Stimulated activated CD4-positive, alpha-beta T cell treated with anti-CD3 and anti-CD28 coated beads, Interleukin-1b, Interleukin-23, amount 100 ng/mL, for 48 hours (primary cell): ENCODE measurements at places on chromosomes 11 and 22.

DNA sequence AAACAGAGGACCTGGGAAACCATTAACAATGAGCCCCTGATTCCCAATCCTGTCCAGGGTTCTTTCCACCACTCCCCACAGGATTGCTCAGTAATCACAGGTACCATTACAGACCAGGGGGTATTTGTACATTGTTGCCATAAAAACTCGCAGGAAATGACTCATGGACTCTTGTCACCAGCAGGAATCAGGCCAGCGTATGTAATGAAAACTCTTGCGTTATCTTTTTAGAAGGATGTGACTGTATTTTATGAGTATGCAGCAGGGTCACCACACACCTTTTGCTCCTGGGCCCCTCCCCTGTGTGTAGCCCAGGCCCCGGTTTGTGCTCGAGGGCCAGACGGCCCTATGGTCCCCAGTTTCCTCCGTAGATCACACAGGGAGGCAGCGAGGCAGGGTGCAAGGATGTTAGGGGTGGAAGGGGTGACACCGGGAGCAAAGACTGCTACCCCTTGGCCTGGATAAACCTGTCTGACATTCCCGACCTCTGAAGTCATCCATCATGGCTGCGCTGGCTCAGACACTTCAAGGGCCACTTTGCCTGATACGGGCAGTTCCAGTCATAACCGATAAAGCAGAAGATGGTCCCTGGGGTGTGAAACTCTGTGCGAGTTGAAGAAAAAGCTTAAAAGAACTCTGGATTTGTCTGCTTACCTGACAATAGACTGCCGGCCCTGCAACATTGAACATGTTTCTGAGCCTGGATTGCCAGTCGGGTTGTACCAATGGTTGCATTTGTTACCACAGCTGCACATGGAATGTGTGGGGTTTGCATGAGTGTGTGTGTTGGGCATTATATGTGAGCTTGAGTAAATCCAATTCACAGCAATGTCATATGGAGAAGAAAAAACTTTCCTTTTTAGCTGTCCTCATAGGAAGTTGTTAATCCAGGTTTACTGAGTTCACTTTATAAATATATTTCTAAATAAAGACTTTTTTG lies 56.9 kb downstream of the MICAL2 start:
- DNase-seq, result peak; percentile 59

GRCh38 chr11:34268906-34269430 lies 88.8 kb downstream of the ABTB2 start:
- no peak for DNase-seq

- DNase-seq, result no peak
Observed at GRCh38 chr22:31806751-31807150, 52.9 kb downstream of the DEPDC5 start.

DNA sequence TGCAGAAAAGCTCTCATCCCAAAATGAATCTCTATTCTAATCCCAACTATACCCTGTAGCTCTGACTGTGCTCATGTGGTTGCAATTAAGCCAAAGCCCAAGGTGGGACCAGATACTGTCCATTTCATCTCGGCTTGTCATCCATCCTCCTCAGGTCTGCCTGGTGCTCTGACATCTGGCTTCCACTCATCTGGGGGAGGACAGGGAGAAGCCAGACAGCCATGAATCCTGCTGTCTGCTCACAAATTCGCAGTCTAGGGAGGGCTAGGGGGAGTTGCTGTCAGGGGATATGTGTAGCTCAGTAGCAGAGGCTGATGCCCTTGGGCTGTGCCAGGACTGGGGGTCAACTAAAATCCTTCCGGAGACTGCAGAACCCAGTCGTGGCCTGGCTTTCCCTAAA lies 167.1 kb downstream of the ETS1 start:
- DNase-seq, result no peak

DNA sequence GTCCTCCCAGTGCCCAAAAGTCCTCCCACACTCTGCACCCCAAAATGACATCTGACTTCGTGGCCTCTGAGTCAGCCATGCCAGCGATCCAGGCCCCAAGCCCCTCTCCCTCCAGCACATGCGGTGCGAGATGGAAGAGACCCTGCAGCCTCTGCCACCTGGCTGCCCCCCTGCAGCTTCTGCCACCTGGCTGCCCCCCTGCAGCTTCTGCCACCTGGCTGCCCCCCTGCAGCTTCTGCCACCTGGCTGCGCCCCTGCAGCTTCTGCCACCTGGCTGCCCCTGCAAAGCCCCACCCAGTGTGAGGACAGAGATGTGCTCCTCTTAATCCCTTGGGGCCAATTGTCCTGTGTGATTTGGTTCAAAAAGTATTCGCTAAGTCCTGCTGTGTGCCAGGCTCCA lies 68.0 kb downstream of the WNT7B start:
- no peak for DNase-seq
